Stimulated activated CD4-positive, alpha-beta T cell treated with anti-CD3 and anti-CD28 coated beads, TNF-alpha, amount 100 ng/mL, for 1 hour (primary cell): ENCODE measurements at places on chromosomes 4 and X.

DNA sequence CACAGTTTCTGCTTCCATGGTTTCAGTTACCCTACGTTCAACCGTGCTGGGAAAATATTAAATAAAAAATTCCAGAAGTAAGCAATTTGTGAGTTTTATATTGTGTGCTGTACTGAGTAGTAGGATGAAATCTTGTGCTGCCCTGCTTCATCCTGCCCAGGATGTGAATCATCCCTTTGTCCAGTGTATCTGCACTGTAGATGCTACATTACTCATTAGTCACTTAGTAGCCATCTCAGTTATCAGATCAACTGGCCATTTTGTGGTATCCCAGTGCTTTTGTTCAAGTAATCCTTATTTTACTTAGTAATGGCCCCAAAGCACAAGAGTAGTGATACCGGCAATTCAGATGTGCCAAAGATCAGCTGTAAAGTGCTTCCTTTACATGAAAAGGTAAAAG, 97.9 kb downstream of the COX18 start:
- DNase-seq: no peak

- peak; percentile 65 for DNase-seq
Measured at GRCh38 chrX:40097504-40098263, at the start of gene BCOR. Gene BCOR, minus strand, starts transcription at chrX:40097958. Its CDS starts 20,029 bp downstream, at chrX:40077929.

- DNase-seq: no peak
Measured at GRCh38 chr4:161530710-161531109, 633.1 kb downstream of the FSTL5 start.

DNA sequence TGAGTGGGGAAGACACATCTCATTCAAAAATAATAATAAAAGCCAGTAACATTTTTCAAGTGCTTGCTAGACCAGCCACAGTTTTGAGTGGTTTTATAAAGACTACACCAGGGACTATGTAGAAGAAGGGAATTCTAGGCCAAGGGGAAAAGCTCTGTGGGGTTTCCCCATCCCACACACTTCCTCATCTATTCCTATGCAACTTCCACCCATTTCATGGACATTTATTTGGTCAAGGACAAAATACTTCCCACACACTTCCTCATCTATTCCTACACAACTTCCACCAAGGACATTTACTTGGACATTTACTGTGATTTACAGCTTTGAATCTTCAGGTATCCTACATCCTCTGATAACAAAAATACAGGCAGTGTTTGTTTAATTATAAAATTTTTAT, 86.5 kb upstream of the KLF3 start:
- DNase-seq: no peak

DNA sequence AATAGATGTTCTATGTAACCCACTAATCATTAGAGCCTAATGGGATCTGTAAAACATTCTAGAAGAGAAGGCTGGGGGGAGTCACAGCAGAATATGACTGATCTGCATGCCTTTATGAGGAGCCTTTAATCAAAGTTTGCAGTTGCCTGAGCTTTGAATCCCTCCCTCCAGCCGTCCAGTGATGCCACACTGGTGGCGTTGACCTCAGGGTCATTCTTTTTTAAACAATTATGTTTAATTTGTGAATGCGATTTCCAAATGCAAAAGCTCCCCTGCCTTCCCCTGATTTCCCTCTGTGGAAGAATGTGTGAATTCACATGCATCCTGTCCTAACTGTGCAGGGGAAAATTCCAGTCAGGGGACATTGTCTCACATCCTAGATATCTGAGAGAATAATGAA, 199.7 kb upstream of the GPR101 start:
- no peak for DNase-seq

DNA sequence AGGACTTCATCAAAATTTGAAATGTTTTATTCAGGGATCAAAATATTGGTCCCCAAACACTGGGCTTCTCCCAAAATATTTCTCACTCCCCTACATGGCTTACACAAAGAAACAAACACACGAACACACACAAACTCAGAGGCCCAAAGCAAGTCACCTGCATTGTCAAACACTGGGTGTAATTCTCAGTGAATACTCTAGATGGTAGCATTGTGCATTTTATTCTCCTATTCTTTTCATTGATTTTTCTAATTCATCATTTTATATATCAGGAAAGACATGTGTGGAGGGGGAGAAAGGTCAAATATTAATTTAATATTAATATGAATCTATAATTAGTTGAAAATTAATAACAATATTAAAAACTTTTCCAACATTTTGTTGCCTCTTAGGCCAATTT, 72.3 kb upstream of the TNMD start:
- DNase-seq: no peak

GRCh38 chrX:50161127-50161526, 39.7 kb downstream of the AKAP4 start:
- no peak for DNase-seq

- no peak for DNase-seq
Measured at GRCh38 chr4:146329050-146329716, 114.8 kb downstream of the REELD1 start.

- no peak for DNase-seq
Measured at GRCh38 chr4:82865592-82865991, 25.4 kb downstream of the SEC31A start.

DNA sequence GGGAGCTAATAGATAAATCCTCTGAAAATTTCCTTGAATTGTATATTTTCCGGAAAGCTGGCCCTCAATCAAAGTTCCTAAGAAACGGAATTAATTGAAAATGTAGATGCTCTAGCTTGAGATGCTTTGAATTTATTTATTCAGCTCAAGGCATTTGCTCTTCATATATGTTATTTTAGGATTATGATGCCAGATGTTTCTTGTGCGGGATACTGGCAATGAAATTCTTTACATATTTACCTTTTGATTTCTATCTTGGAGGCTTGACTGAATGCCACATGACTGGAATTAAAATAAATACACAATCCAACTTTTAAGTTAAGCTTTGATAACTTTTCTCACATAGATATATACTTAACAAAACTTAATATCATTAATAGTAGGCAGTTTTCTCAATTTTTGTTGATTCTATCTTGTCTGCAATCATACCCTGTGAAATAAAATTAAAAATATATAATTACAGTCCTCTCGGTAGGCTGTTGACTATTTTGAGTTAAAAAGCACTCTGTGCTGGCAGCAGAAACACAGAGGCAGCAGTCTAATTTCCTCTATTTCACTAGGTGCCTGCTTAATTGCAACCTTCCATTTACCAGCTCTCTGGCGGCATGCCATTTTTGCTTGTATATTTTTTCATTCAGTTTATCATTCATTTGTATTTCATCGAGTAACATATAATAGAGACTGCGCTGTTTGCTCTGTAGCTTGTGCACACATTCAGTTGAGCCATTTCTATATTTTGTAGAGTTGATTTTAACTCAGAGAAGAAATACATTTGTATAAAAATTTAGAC, 991.5 kb downstream of the ADGRL3 start:
- DNase-seq: no peak

GRCh38 chrX:13661735-13662288, 8.9 kb downstream of the TCEANC start:
- no peak for DNase-seq

GRCh38 chr4:41258783-41259182, 2.1 kb downstream of the UCHL1 start:
- DNase-seq: no peak

- DNase-seq: no peak
Measured at GRCh38 chr4:7903791-7904516, 35.7 kb downstream of the AFAP1 start.

DNA sequence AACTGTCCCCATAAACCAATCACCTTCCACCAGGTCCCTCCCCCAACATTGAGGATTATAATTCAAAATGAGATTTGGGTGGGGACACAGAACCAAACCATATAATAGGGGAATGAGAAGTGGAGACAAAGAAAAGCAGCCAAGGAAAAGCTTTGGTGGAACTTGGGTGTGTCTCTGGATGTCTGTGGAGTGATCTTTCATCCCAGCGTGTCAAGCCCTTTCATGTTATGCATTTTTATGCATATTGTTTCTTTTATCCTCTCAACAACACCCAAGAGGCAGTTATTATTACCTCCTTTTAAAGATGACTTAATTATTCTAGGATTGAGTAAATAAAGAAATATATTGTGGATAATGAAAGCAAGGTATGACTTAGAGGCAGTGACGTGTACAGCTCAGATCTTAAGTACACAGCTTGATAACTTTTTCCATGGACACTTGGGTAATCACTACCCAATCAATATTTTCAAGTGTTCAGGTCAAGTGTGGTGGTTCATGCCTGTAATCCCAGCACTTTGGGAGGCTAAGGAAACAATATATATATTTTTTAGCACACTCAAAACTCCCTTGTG, 42.6 kb upstream of the HOPX start:
- no peak for DNase-seq

GRCh38 chr4:52110171-52110570, 59.1 kb downstream of the SPATA18 start:
- DNase-seq: no peak

GRCh38 chr4:189022440-189023035, 883.3 kb downstream of the TRIML1 start:
- DNase-seq: no peak

DNA sequence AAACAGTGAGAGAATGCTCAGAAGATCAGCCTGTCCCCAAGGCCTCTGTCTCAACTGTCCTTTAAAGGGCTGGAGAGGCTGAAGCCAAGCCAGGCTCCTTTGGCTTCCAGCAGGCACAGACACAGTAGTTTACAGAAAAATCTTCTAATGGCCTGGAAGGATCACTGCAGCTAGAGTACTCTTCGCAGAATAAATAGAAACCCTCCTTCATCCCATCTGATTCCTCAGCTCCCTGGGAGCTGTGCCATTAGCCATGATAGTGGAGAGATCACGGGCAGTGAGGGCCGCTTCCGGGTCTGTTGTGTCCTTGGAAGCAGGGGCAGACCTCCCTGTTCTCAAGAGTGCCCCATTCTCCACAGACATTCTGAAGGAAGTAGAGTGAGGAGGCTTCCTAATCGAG, 63.1 kb downstream of the CCNI start:
- DNase-seq: no peak

- no peak for DNase-seq
Measured at GRCh38 chrX:97358941-97359340, 475.2 kb downstream of the RPA4 start.

- no peak for DNase-seq
Measured at GRCh38 chrX:72041871-72042851, 89.6 kb downstream of the RTL5 start.

DNA sequence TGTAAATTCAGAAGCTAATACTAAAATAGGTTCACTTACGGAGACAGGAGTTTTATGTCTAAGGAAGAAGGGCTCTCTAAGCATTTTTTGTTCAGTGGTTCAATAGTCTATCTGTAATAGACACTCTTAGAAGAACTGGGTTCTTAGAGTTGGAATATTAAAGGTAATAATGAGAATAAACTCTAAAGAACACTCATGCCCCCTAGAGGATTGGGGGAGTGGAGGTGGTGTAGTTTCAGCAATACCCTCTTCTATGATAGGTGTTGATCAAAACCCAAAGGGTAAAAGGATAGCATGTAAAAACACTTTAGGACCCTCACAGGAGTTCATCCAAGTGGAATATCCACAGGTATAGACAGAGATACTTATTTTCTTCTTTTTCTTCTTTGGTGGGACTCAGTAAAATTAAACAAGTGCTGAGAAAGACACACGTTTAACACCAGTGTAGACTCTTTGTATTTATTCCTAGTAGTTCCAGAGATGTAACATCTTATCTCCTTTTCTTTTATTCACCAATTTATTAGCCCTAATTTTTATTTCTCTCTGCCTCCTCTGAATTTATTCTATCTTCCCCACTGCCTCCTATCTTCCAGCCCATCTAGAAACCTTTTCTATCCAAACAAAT, 25.7 kb upstream of the MND1 start:
- DNase-seq: no peak

GRCh38 chr4:7103031-7103606, 35.3 kb upstream of the GRPEL1 start:
- peak; percentile 73 for DNase-seq

DNA sequence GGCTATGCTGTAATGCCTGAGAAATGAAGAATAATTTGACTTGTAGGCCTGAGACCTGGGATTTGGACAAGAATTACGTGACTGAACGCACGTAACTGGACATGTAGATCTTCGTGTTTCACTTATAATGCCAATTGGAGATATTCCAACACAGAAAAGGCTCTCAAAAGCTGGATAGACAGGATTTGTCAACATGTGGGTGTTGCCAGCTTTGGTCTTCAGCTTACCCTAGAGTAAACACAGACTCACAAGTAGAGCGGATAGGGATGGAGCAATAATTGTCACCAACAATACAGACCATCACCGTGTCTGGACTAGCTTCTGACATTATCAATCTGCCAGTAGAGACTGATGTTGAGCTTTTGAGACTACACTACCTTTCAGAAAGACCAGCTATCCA, 1511.0 kb upstream of the ADGRL3 start:
- DNase-seq: no peak

- no peak for DNase-seq
Measured at GRCh38 chr4:1851575-1852410, 4.2 kb downstream of the LETM1 start.

DNA sequence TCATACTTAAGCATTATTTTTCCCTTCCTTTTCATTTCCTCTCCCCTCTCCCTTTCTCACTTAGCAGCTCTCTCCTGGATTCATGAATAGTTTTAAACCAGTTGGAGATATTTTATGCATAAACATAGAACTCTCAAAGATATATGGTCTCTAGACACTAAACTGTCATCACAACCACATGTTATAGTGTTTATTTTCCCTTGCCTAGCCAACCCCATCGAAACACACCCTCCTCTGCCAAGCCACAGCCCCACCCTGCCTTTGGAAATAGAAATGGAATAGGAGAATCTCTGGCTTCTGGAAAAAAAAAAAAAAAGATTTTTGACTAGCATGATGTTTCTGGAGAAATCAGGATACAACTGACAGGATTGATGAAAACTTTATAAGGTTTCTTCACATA, 64.8 kb upstream of the RBPJ start:
- DNase-seq: no peak

- DNase-seq: no peak
Measured at GRCh38 chrX:69173906-69174305, 8.7 kb upstream of the PJA1 start.

GRCh38 chr4:4857809-4858508, 1.5 kb upstream of the MSX1 start:
- DNase-seq: no peak
